ENCODE measurements at places on chromosomes 12 and 14. TPM values are rescaled to one million over a fixed set of nuclear protein-coding genes. Genes with fewer than 3 reads are reported as not detected.

DNA sequence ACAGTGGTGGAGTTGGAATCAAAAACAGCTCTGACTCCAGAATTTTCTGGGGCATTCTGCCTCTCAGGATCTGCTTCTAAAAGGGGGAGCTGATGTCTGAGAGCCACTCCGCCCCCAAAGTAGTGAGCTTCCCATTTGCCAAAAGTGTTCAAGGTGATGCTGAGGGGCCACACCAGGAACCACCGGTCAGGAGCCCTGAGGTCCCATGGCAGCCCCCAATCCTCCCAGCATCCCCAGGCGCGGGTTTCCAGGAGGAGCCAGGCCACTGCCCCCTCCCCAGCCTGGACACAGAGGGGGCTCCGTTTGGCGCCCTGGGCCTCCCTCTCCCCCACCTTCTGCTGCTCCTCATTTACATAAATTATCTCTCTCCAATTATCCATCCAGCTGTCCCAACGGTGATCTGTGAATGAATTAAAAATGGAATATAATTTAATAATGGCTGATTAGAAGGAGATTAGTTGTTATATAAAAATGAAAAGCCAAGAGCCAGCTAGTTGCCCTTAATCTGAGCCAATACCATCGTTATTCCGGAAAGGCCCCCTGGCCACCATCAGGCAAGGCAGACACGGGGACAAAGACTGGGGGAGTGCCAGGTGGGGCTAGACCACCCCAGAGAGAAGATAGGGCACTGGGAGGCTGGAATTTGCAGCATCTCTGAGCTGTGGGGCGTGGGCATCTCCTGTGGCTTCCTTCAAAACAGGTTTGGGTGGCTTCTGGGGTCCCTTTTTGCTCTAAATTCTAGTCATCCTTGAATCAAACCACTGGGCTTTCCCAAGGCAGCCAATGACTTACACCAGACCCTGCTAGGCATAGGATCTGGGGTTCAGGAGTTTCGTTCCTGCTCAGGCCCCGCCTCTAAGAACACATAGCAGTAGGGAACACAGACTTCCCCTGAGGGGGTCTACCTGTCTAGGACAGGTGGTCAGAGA, 19.7 kb upstream of the VSX2 start:
- DNase-seq: no peak

DNA sequence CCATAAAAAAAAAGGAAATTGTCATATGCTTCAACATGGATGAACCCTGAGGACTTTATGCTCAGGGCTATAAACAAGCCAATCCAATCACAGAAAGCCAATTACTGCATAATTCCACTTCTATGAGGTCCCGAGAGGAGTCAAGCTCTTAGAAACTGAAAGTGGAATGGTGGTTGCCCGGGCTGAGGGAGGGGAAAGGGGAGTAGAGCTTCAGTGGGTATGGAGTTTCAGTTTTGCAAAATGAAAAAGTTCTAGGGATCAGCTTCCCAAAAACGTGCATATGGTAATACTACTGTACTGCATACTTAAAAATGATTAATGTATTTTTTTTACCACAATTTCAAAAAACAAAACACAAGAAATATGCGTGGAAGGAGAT, 52.0 kb downstream of the RNF34 start:
- no peak for DNase-seq

DNA sequence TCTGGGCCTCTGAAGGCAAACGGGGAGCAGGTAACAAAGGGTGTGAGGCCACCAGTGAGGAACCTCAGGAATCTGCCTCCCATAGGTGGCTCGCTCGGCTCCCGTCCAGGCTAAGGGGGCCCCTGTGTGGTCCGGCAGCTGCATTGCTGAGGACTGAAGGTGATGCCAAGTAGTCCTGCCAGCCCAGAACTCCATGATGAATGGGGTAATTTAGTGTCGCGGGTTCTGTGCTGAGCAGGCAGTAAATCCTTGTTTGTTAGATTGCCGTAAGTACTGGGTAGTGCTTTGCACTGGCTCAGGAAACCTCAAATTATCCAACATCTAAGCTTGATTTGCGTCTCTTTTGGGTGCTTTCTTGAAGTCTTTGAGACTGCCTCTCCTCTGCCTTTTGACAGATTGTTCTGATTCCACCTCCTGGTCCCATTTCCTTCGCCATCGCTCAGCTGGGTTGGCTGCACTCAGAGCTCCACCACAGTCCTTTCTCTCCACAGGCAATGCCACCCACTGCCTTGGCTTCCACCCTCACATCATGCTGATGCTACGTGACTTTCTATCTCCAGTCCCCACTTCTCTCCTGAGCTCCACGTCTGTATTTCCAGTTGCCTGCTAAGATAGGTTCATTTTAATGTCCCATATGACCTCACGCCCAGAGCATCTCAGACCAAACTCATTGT, 392.0 kb downstream of the FUT8 start:
- DNase-seq: no peak

- no peak for DNase-seq
Measured at GRCh38 chr12:128322341-128322740, 55.4 kb downstream of the TMEM132C start.

Gene MNAT1
- 55.1 TPM for total RNA-seq

Gene OR6S1
- total RNA-seq: not detected

GRCh38 chr12:47079981-47080724, 394 bp upstream of the AMIGO2 start:
- peak; percentile 72 for DNase-seq

Gene SIRT4
- total RNA-seq: not detected

Gene TMEM119
- total RNA-seq: 15.9 TPM

DNA sequence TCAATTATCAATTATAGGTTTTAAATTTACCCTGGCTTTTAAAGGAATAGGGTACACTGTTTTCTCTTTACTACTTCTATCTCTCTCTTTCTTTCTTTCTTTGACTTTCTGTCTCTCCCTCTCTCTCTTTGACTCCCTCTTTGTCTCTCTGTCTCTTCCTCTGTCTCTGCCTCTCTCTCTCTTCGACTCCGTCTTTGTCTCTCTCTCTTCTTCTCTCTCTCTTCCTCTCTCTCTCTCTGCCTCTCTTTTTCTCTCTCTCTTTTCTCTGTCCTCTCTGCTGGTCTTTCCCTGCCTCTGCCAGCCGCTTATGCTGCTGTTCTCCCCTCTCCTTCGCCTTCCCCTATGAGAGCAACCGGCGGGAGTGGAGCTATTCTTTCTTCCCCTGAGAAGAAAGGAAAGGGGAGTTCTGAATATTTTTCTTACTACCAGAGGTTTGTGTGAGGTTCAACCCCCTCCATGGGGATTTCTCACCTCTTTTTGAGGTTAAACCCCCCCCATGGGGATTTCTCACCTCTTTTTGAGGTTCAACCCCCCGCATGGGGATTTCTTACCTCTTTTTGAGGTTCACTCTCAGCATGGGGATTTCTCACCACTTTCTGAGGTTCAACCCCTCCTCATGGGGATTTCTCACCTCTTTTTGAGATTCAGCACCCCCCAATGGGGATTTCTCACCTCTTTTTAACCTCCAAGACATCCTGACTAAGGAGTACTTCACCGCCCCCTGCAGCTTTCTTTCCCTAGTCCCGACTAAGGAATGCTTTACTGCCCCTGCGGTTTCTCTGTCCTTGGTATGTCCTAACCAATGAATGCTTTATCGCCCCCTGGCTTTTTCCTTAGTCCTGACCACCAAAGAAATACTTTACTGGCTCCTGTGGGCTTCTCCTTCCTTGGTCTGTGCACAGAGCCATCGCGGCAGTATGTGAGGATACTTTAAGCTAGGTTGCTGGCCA, 27.4 kb upstream of the DDHD1 start:
- DNase-seq: no peak

Gene BCL2L14
- total RNA-seq: 17.4 TPM

DNA sequence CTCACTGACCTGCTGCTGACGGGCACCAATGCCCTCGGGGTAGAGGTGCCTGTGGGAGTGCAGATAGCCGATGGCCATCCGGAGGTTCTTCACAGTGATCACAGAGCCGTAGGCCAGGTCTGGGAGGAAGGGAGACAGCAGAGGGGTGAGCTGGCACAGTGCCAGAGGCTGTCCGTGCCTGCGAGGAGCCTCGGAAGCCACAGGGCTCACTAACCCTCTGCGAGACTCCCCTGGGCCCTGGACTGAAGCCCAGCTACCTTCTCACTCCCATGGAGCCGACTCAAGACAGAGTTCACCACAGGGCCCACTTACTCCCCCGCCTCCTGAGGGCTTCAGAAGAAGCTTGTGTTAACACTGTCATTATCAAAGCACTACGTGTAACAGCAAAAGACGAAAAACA, 24.5 kb downstream of the POMT2 start:
- DNase-seq: no peak

GRCh38 chr12:93370947-93371346, 6.8 kb upstream of the NUDT4 start:
- no peak for DNase-seq

GRCh38 chr12:125606312-125606711, 541.1 kb downstream of the AACS start:
- no peak for DNase-seq

DNA sequence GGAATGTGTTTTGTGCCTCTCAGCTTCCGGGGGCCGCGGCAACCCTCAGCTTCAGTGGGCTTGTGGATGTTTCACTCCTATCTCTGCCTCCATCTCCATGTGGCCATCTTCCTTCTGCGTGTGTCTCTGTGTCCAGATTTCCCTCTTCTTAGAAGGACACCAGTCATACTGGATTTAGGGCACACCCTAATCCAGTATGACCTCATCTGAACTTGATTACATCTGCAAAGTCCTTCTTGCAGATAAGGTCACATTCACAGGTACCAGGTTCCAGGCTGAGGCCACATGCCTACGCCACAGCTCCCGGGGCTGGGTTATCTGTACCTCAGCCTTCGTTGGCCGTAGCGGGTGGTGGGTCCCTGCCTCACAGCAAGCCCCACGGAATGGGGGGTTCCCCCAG, 68.9 kb downstream of the ZNF664 start:
- DNase-seq: no peak

DNA sequence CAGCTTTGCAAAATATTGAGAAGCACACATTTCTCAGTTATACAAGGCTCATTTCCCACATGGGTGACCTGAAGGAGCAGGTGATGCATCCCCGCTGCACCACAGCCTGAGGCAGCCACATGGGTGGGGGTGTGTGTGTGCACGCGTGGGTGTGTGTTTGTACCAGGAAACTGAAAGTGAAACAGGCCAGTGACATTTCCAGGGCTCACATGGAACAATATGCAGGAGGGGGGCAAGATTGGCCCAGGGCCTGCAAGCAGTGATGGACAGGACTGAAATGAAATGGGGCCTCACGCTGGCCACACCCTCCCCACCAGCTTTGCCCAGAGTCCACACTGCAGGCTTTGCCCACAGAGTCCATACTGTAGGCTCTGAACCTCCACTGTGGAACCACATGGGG, 154.2 kb upstream of the PARP11 start:
- no peak for DNase-seq

Gene CEBPE
- not detected for total RNA-seq

- DNase-seq: no peak
Measured at GRCh38 chr14:43503508-43503907, 1003.6 kb downstream of the FSCB start.

Gene PLEKHD1
- 0.10 TPM for total RNA-seq

DNA sequence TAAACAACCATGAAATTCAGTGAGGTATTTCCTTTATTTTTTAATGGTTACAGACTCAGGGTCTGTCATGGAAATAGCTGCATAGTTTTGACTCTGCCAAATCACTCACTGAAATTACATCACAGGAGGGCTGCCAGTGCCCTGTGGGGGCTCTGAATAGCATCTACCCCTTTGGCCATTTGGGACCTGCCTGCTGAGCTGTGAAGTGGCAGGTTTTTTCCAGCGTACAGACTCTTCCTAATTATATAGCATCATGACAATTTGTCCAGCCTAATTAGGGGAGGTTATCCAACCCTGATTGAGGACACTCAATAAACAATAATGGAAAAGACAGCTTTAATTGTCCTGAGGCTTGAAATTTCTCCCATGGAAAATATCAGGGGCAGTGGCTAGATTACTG, 1.8 kb upstream of the COCH start:
- DNase-seq: no peak

DNA sequence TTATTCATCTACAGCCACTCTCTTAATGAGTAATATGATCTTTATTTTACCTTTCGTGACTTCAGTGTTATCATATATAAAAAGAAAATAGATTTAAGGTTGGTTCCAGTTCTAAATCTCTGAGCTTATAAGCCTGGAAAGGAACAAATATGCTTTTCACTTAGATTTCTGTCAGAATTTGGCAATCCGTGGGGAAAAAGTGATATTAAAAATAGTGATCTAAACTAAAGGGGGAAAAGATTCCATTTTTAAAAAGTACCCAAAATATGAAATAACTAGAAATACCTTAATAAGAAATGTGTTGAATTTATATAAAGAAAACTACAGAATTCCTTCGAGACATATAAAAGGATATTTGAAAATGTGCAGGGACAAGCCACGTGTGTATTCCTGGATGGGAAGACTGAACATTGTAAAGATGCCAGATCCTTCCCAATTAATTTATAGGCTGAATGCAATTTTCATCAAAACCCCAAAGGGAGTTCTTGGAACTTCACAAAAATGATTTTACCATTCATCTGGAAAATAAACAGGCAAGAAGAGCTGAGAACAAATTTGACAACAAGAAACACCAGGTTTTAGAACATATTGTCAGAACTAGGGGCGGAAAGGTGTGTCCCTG, 142.5 kb downstream of the EFCAB11 start:
- no peak for DNase-seq

DNA sequence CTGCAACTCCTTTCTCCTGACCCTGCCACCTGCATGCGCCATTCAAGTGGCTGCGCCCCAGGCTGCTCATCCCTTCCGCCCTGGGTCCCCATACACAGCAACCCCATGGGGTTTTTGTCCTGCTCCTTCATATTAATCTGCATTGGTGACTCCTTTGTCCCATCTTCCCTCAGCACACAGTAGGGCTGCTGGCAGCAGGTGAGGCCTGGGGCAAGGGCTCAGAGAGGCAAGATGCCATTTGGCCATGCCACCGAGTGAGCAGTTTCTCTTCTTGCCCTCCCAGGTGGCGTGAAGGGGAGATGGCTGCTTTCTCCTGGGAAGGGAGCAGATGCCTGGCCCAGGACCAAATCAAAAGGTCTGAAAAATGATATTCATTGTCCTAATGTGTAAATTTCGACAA, 9.1 kb downstream of the RTL1 start:
- peak; percentile 17 for DNase-seq

GRCh38 chr14:104292084-104292970, 153.9 kb downstream of the KIF26A start:
- DNase-seq: no peak

DNA sequence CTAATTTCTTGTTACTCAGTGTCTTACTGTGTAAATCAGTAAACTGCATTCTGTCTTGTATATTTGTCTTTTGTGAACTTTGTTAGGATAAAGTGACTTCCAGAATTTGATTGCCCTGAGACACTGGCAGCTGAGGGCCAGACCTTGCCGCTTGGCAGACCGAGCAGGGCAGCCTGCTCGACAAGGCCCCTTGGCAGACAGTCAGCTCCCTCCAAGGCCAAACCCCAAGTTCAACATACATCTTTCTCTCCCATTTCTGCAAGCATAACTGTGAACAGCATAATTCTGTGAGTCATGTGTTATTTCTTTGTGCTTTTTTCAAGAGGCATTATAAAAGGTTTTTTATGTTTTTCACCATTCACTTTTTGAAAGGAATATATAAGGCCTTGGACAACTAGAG, 39.2 kb upstream of the BMAL2 start:
- no peak for DNase-seq

Gene NOVA1
- total RNA-seq: 18.9 TPM
